CD4-positive, alpha-beta T cell (primary cell): ENCODE measurements at places on chromosomes 5 and 9. TPM values are rescaled to one million over a fixed set of nuclear protein-coding genes. Genes with fewer than 3 reads are reported as not detected.
A peak's percentile ranks its signal among the peaks of the same experiment; 100 is the strongest.

- no peak for DNase-seq
These were observed 5.2 kb downstream of the DOCK8 start for GRCh38 chr9:219670-220365.

DNA sequence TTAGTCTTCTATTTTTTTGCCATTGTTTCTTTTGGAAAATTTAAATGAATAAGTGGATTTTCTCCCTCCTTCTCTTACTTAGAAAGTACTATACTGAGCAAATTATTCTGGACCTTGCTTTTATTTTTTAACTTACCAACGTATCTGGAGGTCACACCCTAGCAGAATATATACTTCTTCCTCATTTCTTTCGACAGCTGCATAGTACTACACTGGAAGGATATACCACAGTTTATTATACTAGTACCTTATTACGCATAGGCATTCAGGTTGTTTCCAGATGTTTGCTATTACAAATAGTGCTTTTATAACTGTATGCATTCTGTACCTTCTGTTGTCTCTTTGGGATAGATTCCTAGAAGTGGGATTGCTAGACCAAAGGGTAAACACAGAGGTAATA is 16.7 kb downstream of the RC3H2 start:
- no peak for DNase-seq

GRCh38 chr5:167819406-167819805 is 472.0 kb upstream of the WWC1 start:
- DNase-seq: no peak

GRCh38 chr5:123951582-123951977 is 439.6 kb downstream of the CSNK1G3 start:
- no peak for DNase-seq

GRCh38 chr5:110916381-110917049 is 155.0 kb upstream of the TSLP start:
- DNase-seq: no peak

GRCh38 chr5:149117970-149118369 is 23.3 kb upstream of the ABLIM3 start:
- no peak for DNase-seq

- peak; percentile 24 for DNase-seq
These were observed 72.6 kb downstream of the PIK3R1 start for GRCh38 chr5:68287976-68288706.

GRCh38 chr5:160488394-160489325 is 67.0 kb downstream of the PTTG1 start:
- no peak for DNase-seq

GRCh38 chr5:68379275-68380036 is 163.9 kb downstream of the PIK3R1 start:
- no peak for DNase-seq

DNA sequence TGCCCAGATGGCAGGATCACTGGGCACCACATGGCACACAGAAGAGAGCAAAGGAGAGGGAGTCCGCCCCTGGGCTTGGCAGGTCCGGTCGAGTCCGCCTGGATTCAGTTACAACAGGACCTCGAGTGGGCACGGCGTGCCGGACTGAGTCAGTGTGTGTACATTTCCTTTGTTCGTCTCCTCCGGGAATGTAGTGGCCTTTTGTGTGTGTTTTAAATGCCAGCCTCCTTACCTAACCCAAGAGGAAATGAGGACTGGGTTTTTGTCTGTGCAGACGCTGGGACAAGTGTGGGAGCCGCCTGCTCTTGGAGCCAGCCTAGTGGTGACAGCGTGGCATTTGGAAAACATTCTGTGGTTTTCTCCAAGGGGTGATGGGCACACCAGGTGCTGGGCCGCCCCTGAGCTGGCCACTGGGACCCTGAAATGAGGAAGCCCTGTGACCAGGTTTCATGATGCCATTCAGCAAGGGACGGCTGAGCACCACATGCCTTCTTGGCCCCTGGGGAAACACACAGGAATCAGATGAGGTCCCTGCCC is 9.6 kb downstream of the NEK6 start:
- DNase-seq: no peak

DNA sequence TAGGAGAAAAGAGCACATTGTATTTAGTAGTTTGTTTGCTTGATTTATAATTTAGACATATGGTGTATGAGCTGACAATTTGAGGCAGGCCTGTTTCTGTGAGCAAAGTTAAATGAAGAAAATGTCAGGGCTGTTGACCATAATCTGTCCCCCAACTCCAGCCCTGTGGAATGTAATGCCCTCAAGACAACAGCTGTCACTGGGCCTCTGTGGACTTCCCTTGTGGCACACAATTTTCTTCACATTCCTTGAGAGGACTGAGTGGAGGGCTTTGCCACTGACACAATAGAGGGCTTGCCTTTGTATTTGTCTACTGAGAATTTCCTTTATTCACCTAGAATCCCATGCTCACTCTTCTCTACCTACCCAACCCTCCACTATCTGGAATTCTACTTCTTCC is 141.2 kb upstream of the CD180 start:
- DNase-seq: no peak

- no peak for DNase-seq
These were observed 244.3 kb upstream of the WWC1 start for GRCh38 chr5:168047043-168047668.

- no peak for DNase-seq
These were observed 29.8 kb downstream of the MYO10 start for GRCh38 chr5:16906255-16906654.

DNA sequence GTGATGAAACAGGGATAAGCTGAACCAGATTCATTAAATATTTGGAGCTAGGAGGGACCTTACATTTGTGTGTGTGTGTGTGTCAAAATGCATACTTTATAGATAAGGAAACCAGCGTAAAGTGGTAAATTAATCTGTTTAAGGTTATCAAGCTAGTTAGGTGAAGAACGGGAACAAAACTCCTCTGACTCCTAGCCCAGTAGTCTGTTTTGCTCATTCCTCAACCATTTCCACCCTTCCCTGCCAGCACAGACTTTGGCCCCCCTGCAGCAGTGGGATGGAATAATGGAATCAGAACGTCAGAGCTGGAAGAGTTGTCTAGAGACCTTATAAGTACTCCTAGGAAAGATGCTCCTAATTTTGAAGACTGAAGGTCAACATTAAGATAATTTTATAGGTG is 6.5 kb downstream of the AGXT2 start:
- DNase-seq: no peak

DNA sequence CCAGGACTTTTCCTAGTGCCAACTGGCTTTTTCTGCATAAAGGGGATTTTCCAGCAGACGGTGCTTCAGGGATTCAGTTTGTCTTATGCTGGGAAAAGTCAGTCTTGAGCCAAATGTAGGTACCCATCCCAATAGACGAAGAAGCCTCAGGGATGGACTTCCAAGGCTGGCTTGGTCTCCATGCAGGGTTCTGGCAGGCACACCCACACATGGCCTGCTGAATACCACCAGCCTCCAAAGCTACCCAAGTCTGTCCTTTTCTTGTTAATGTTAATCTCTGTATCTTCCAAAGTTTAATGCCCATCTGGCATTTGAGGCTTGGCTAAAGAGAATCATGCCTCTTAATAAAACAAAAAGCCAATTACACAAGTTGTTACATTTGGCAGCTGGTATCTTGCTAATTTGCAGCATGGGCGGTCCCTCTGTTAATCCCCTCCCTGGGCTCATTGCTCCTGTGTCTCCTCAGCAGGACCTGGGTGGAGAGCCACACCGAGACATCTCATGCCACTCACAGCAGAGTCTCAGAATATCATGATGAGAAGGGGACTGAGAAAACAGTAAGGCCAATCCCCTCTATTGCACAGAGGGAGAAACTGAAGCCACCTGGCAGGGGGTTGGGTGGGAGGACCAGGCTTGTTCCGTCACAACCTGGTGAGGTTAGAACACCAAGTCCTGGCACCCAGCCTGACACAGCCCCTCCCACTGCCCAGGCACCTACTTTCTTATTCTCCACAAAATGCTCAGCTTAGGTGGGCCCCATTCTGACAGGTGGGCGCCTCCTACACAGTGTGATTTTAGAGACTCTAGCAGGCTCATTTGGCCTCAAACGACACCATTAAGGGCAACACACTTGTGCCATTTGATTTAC is 243.2 kb downstream of the FSTL4 start:
- no peak for DNase-seq

GRCh38 chr5:32089146-32090000 is 84.7 kb downstream of the GOLPH3 start:
- DNase-seq: no peak

DNA sequence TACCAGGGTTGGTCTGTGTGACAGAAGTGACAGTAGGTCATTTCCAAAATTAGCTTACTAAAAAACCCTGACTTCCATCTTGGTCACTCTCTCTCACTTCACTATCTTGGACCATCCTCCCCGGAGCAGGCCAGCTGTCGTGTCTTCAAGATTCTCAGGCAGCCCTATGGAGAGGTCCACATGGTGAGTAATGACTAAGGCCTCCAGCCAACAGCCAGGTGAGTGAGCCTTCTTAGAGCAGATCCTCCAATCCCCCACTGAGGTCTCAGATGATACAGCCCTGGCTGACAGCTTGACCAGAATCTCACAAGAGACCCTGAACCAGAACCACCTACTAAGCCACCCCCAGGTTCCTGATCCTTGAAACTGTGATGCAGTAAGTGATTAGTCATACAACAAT is 92.0 kb downstream of the DCP2 start:
- no peak for DNase-seq

GRCh38 chr5:123429221-123429954 is 6.2 kb upstream of the CEP120 start:
- DNase-seq: no peak

- DNase-seq: no peak
These were observed 26.9 kb upstream of the PLIN2 start for GRCh38 chr9:19154135-19154612.

DNA sequence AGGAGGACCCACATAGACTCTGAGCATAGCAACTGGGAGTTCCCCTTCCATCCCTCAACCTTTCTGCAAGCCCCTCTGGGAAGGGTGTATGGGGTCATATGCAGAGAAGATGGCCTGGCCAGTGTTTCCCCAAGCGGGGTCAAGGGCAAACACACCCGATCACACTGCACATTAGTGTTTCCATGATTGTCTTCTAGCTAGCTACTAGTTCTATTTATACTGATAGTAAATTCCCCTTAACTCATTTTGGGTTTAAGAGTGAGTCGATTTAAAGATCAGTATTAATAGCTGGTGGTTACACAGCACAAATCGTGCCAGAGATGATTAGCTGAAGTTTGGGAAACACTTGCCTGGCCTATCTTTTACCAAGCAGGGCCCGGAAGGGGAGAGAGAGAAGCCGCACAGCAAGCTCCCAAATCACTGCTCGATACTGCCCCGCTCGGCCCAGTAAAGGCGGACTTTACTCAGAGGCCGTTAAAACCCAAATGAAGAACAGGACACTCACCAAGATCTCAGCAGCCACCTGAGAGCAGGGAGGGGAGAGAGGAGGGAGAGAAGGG is 29.4 kb upstream of the TNIP1 start:
- DNase-seq: no peak

- DNase-seq: no peak
These were observed 113.2 kb downstream of the EGFLAM start for GRCh38 chr5:38371596-38371995.

GRCh38 chr5:134119720-134120119 is 5.2 kb downstream of the TCF7 start:
- no peak for DNase-seq

- DNase-seq: no peak
These were observed 76.2 kb upstream of the ZFAND5 start for GRCh38 chr9:72440992-72441847.

GRCh38 chr9:78064075-78064474 is 32.5 kb upstream of the GNAQ start:
- no peak for DNase-seq

- no peak for DNase-seq
These were observed 22.5 kb downstream of the CDC42SE2 start for GRCh38 chr5:131286400-131286715.

- DNase-seq: no peak
These were observed 37.3 kb upstream of the MAMDC2 start for GRCh38 chr9:70006306-70006705.

- no peak for DNase-seq
These were observed 4.3 kb downstream of the RAI14 start for GRCh38 chr5:34660444-34660843.

GRCh38 chr5:160287378-160288051 is 24.8 kb downstream of the CCNJL start:
- DNase-seq: no peak

DNA sequence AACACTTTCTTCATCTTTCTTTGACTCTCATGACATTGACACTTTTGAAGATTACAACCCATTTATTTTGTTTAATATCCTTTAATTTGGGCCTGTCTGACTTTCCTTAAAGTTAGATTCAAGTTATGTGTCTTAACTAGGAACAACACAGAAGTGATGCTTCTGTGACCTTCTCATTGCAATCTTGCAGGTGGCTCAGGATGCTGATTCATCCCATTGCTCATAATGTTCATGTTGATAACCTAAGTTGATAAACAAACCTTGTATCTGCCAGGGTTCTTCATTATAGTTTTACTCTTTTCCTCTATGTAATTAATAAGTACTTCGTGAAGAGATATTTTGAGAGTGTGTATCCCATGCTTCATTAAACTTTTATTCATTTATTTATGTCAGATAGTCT is 107.2 kb upstream of the SHB start:
- no peak for DNase-seq

GRCh38 chr9:96574931-96575351 is 44.7 kb downstream of the CDC14B start:
- DNase-seq: no peak

The NADK2 gene
- 12.5 TPM for total RNA-seq

The MIGA2 gene
- 53.2 TPM for total RNA-seq

The HK3 gene
- 0.74 TPM for total RNA-seq

The TLE1 gene
- 3.4 TPM for total RNA-seq

The CATSPER3 gene
- 0.56 TPM for total RNA-seq

The GARNL3 gene
- total RNA-seq: 1.8 TPM

The ABO gene
- 0.19 TPM for total RNA-seq

The SHOC1 gene
- not detected for total RNA-seq

The CETN3 gene
- total RNA-seq: 3.2 TPM

The NXNL2 gene
- total RNA-seq: not detected

The F2RL2 gene
- not detected for total RNA-seq

The CNTNAP3B gene
- total RNA-seq: not detected

The ANGPTL2 gene
- total RNA-seq: not detected

The CCL21 gene
- total RNA-seq: not detected

The GCNT4 gene
- total RNA-seq: 7.2 TPM

The FEM1C gene
- total RNA-seq: 44.2 TPM

The WHRN gene
- total RNA-seq: 20.5 TPM
